Activated naive CD8-positive, alpha-beta T cell treated with anti-CD3 and anti-CD28 coated beads, Interleukin-2, amount 10 ng/mL, durations not matched to agents 7 days and 5 days (primary cell): ENCODE measurements at places on chromosomes 13 and 19. TPM values are rescaled to one million over a fixed set of nuclear protein-coding genes. Genes with fewer than 3 reads are reported as not detected.
A peak's percentile ranks its signal among the peaks of the same experiment; 100 is the strongest.

MZT1 gene
- total RNA-seq, result 19.2 TPM

C1QTNF9B gene
- not detected for total RNA-seq

ZNF534 gene
- total RNA-seq, result not detected

ZNF677 gene
- total RNA-seq, result 17.0 TPM

KMT2B gene
- 74.6 TPM for total RNA-seq

KLK3 gene
- not detected for total RNA-seq

ZNF808 gene
- total RNA-seq, result 53.5 TPM

MEF2B gene
- total RNA-seq, result 5.2 TPM

DNA sequence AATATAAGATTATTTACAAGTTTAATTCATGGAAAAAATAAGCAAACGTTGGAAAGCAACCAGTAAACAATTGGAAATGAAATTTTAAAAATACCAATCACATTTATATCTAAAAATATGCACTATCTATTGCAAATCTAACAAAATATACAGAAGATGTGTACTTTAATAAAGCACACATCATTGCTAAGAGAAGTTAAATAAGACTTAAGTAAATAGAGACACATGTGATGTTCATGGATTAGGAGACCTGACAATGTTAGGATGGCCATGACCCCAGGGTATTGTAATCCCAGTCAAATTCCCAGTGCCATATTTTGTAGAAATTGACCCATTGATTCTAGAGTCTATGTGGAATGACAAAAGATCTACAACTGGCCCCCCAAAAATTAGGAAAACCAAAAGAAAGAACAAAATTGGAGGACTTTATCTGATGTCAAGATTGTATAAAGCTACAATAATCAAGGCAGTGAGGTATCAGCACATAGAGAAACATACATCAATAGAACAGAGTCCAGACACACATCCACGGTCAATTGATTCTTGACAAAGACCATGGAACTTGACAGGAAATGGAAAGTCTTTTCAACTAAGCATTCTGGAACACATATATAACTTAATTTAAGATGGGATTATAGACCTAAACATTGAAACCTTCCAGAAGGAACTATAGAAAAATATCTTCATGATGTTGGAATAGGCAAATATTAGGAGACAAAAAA lies 90.8 kb upstream of the USP29 start:
- no peak for DNase-seq
- H3K27me3 ChIP-seq, result no peaks in the 10 kb centered on the region

GRCh38 chr13:75787249-75787928 lies 151.3 kb downstream of the LMO7 start:
- no peaks in the 10 kb centered on the region for H3K4me1 ChIP-seq
- DNase-seq, result no peak
- no peak overlapping the region for H3K27ac ChIP-seq
- no peaks in the 10 kb centered on the region for H3K27me3 ChIP-seq
- peaks cover 15% of the 10 kb centered on the region for H3K36me3 ChIP-seq
- no peak overlapping the region for H3K4me3 ChIP-seq

- no peak overlapping the region for H3K27ac ChIP-seq
- no peak for DNase-seq
Measured at GRCh38 chr13:84192125-84192524, 309.9 kb upstream of the SLITRK1 start.

DNA sequence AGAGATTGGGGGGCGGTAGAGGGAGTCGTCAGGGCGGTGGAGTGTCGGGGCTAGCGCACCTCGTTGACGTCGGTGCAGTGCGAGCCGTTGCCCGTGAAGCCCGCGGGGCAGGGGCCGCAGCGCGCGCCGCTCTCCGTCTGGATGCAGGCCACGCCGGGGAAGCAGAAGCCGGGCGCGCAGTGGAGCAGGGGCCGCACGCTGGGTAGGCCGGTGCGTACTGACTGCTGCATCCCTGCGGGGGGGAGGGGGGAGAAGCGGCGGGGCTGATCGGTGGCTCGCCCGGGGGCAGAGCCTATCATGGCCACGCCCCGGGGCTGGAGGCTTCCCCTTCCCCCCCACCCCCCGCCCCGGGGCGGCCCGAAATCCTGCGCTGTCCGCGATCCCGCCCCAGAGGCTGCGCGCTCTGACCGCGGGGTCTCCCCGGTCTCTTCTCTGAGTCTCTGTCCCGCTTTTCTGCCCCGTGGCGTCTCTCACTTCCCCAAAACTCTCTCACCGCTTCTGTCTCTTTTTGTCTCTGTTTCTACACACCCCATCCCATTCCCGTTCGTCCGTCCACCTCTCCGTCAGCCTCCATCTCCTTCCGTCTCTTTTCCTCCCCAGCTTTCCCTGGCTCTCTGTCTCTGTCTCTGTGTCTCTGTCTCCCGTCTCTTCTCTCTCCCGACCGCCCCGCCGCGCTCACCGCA lies 1.1 kb downstream of the COMP start:
- peaks cover 19% of the 10 kb centered on the region for H3K4me1 ChIP-seq
- H3K27ac ChIP-seq, result peak overlapping the region; percentile 24
- H3K4me3 ChIP-seq, result peak overlapping the region; percentile 32
- DNase-seq, result no peak
- H3K36me3 ChIP-seq, result peaks cover 6% of the 10 kb centered on the region
- peaks cover 77% of the 10 kb centered on the region for H3K27me3 ChIP-seq

DNA sequence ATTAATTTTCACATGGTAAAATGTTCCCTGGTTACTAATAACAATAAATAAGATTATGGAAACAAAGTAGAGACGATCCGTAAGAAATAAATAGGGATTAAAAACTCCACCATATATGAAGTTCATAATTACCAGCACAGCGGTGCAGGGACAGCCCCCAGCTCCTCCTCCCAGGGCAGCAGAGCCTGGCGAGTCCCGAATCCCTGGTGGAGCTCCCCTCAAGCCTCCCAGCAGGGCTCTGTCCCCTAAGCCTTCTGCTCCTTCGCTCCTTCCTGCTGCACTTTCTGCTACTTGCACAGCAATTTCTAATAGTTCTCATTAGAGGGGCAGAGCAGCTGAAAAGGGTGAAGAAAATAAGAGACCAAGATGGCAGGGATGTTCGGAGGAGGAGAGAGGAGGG lies 43.6 kb downstream of the RASA3 start:
- H3K36me3 ChIP-seq, result peaks cover 24% of the 10 kb centered on the region
- H3K4me1 ChIP-seq, result no peaks in the 10 kb centered on the region
- no peaks in the 10 kb centered on the region for H3K27me3 ChIP-seq
- H3K27ac ChIP-seq, result no peak overlapping the region
- no peak for DNase-seq
- no peak overlapping the region for H3K4me3 ChIP-seq

DNA sequence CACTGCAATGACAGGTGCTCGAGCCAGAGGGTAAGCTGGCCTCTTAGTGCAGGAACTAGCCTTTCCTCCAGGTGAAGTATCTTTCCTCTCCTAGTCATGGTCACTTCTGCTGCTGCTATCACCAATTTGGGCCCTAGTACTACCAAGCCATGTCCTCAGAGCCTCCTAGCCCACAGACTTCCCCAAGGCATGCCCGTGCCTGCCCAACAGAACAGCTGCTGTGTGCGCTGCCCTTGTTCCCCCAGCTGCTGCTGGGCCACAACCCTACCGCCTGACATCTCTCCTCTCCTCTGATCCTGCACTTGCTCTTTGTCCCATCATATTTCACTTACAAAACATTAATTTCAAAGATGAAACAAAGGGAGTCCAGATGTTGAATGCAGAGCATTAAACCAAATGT lies 168.5 kb upstream of the FREM2 start:
- DNase-seq, result no peak
- H3K36me3 ChIP-seq, result no peaks in the 10 kb centered on the region
- no peak overlapping the region for H3K27ac ChIP-seq
- peaks cover 2% of the 10 kb centered on the region for H3K27me3 ChIP-seq
- no peaks in the 10 kb centered on the region for H3K4me1 ChIP-seq
- no peak overlapping the region for H3K4me3 ChIP-seq

DNA sequence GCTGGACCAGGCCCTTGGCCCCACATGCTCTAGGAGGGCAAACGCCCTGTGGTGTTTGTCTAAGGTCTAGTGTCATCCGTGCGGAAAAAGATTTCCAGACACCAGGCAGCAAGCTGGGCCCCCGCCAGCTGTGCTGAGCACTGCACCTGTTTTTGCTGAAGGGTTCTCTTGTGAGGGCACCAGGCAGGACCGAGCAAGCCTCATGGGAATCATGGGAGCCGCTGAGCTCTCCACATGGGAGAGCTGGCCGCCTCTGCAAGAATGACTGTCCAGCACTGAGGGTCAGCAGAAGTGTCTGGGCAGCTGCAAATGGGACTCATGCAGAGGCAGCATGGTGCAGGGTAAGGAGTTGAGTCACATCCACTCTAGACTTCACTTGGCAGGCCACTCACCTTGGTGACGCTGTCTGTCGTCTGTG lies 12.0 kb downstream of the B3GNT8 start:
- no peak for DNase-seq
- H3K27ac ChIP-seq, result no peak overlapping the region
- peaks cover 16% of the 10 kb centered on the region for H3K36me3 ChIP-seq
- no peaks in the 10 kb centered on the region for H3K27me3 ChIP-seq

GRCh38 chr19:42428676-42429075 lies 1.5 kb upstream of the LIPE start:
- no peak overlapping the region for H3K4me3 ChIP-seq
- H3K36me3 ChIP-seq, result no peaks in the 10 kb centered on the region
- DNase-seq, result no peak
- no peaks in the 10 kb centered on the region for H3K27me3 ChIP-seq
- peaks cover 12% of the 10 kb centered on the region for H3K4me1 ChIP-seq

DNA sequence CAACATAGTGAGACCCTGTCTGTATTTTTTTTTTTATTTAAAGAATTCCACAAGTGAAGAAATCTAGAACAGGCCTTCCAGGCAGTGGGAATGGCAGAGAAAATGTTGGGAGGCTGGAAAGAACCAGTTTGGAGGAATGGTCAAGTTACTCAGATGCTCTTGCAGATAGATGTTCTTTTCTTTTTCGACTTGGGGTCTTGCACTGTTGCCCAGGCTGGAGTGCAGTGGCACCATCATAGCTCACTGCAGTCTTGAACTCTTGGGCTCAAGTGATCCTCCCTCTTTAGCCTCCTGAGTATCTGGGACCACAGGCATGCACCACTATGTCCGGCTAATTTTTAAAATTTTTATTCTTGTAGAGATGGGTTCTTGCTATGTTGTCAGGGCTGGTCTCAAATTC lies 662 bp downstream of the C5AR1 start:
- DNase-seq, result no peak
- peaks cover 2% of the 10 kb centered on the region for H3K4me1 ChIP-seq
- H3K36me3 ChIP-seq, result no peaks in the 10 kb centered on the region
- H3K27me3 ChIP-seq, result peaks cover 24% of the 10 kb centered on the region

DNA sequence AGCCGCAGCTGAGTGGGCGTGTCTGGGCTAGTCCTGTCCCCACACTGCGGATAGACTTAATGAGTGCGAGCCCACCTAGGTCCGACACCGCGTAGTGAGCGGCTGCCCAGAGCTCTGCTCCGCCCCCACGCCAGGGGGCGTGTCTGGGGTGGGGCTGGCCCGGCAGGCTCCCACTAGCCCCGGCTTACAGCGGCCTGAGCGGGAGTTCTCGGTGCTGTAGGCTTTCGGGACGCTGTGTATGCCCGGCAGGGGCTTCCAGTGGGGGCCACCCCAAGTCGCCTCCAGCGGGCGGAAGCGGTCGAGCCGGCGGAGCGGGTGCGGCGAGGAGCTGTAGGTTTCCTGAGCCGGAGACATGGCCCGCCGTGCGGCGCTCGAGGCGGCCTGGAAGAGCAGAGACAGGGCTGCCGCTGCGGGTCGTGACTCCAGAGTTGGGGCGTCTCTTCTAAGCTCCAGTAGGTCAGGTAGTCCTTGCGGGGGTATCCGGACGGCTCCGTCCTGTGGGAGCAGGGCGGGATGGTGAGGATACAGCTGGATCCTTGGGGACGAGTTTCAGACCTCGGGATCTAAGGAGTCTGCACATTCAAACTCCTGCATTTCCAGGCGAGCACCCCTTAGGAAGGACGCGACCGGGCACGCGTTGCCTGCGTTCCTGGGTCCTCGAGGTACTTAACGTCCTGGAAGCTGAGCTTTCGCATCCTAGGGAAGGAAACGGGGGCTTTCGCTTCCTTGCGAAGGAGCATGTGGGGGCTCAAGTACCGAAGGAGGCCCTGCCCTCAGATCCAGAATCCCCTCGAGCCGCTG lies 1.2 kb downstream of the CGB7 start:
- H3K36me3 ChIP-seq, result no peaks in the 10 kb centered on the region
- peak overlapping the region; percentile 70 for H3K4me3 ChIP-seq
- no peak overlapping the region for H3K27ac ChIP-seq
- peaks cover 49% of the 10 kb centered on the region for H3K27me3 ChIP-seq
- H3K4me1 ChIP-seq, result peaks cover 11% of the 10 kb centered on the region

GRCh38 chr13:107941345-107942029 lies 273.8 kb downstream of the LIG4 start:
- no peak for DNase-seq
- no peaks in the 10 kb centered on the region for H3K27me3 ChIP-seq
- H3K36me3 ChIP-seq, result no peaks in the 10 kb centered on the region
- H3K27ac ChIP-seq, result no peak overlapping the region

DNA sequence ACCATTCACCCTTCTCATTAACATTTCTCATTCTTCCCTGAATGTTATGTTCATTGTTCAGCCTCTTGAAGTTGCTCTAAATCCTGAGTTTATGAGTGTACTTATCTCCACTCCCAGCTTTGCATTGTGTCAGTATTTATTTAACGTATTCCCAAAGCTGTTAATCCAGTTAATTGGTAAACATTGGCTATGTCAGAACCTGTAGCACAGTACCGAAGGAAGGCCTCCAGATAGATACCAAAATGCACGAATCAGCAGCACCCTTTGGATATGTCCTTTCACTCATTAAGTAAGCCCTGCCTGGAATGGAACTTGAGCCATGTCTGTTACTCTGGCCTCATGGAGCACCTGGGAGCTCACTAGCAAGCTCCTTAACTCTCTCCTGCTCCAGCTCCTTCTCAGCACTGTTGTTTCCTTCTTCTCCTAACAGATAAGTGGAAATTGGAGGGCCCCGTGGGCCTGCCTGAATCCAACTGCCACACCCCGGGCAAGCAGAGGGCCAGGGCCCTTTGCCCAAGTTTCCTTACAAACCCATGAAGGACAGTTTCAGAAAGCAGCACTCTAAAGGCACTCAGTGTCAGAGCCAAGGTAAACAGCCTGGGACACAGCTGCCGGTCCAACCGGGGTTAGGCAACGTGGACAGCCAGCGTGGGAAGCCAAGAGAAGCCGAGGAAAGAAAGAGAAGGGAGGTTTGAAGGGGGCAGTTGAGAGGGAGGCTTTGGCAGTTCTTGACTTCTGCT lies 155.0 kb upstream of the SERP2 start:
- no peak for DNase-seq
- peaks cover 3% of the 10 kb centered on the region for H3K27me3 ChIP-seq
- no peak overlapping the region for H3K27ac ChIP-seq
- H3K4me3 ChIP-seq, result no peak overlapping the region
- no peaks in the 10 kb centered on the region for H3K4me1 ChIP-seq
- H3K36me3 ChIP-seq, result no peaks in the 10 kb centered on the region

GRCh38 chr19:33293255-33294057 lies 8.9 kb downstream of the CEBPA start:
- peaks cover 30% of the 10 kb centered on the region for H3K27me3 ChIP-seq
- H3K36me3 ChIP-seq, result no peaks in the 10 kb centered on the region
- no peak for DNase-seq
- H3K27ac ChIP-seq, result no peak overlapping the region
- peaks cover 2% of the 10 kb centered on the region for H3K4me1 ChIP-seq
- H3K4me3 ChIP-seq, result no peak overlapping the region

- no peak for DNase-seq
- H3K27ac ChIP-seq, result no peak overlapping the region
- H3K27me3 ChIP-seq, result peaks cover 39% of the 10 kb centered on the region
- peaks cover 14% of the 10 kb centered on the region for H3K4me1 ChIP-seq
- peak overlapping the region; percentile 61 for H3K4me3 ChIP-seq
Measured at GRCh38 chr19:3095441-3096191, 1.5 kb downstream of the GNA11 start.

GRCh38 chr19:40217027-40217810 lies 965 bp downstream of the TTC9B start:
- H3K4me3 ChIP-seq, result no peak overlapping the region
- H3K27me3 ChIP-seq, result peaks cover 43% of the 10 kb centered on the region

- no peaks in the 10 kb centered on the region for H3K27me3 ChIP-seq
- no peak overlapping the region for H3K27ac ChIP-seq
- no peak for DNase-seq
Measured at GRCh38 chr13:79936368-79937136, 404.4 kb downstream of the SPRY2 start.
